ENCODE measurements at places on chromosomes 3 and 15.

DNA sequence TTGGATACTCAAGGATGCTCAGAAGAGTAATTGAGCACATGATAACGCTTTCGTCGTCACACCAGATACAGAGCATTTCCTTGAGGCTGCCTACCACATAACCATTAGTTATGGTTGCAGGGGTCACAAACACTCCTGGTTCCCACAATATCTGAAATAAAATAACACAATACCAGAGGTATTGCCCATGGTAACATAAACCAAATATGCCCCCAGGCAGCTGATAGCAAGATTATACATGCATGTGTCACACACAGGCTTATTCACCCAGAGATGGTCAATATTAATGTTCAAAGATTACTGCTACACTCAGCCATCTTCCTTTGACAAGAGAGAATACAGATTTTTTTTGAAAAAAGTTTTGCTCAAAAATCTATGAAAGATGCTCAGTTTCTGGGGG lies 7.3 kb downstream of the RPL39L start:
- no peak for DNase-seq

- DNase-seq: no peak
Measured at GRCh38 chr3:143644370-143645089, 203.7 kb downstream of the SLC9A9 start.

DNA sequence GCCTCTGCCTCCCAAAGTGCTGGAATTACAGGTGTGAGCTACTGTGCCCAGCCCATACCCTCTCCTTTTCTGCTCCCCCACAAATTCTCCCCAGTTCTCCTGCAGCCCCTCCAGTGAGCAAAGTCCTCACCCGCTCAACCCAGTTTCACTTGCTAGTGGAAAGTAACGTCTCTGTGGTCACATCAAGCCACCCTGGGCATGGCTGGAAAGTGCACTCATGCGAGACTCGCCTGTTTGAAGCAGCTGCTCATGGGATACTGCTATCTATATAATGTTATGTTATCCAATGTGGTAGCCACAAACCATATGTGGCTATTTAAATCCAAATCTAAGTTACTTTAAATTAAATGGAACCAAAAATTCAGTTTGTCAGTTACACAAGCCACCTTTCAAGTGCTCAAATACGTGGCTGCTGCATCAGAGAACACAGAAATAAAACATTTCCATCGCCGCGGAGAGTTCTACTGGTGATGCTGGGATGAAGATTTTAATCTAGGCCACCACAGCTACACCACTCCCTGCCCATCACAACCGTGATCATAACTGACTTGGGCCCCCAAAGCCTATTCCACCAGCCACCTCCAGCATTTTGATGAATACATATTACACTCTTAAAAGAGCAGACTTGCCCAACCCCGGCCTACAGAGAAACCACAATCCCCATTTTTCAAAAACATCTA lies 119.4 kb downstream of the LIPC start:
- DNase-seq: peak; percentile 9

DNA sequence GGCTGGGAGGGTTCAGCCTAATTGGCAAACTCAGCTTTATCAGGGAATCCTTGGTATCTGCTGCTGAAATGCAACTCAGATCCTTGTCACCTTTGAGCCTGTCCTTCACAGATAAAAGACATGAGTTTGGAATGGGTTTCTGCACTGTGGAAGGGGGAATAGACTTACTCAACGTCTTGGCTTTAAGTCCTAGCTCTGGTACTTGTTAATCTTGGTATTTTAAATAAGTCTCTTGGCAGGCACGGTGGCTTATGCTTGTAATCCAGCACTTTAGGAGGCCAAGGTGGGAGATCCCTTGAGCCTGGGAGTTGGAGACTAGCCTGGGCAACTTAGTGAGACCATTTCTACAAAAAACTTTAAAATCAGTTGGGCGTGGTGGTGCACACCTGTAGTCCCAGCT lies 55.1 kb upstream of the ATOSA start:
- no peak for DNase-seq

DNA sequence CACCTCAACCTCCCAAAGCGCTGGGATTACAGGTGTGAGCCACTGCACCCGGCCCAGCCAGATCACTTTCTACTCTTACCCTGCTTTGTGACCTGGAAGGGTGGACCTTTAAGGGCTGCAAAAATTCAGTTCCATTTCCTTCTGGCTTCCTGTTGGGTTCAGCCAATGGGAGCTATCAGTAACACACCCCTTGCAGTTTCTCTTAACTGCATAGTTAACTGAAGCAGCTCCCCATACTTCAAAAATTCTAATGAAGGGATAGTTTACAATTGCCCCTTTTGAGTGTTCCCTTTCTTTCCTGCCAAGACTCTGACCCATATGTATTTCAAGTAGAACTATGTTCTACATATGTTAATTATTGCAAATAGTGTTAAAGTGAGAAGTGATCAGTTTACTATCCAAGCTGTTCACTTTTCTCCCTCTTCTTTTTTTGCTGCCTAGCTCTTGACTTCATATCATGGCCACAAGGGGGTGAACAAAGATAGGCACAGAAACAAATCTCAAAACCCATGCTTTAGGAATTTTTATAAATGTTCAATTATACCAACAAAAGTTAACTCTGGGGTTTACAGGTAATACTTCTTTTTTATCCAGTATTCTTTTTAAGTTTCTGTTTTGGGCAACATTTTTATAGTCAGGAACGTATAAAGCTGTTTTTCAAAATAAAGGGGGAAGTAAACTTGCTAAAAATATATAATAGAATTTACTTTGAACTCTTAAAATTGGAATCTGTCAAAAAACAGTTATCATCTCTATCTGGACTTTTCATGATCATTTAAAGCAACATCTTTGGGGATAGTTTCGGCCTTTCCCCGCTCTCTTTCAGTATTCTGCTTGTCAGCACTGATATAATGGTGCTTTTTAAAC lies 8.1 kb downstream of the PGBD4 start:
- DNase-seq: no peak
